Upper lobe of left lung (tissue), 6 donors: ENCODE measurements at places on chromosomes 5 and 9. TPM values are rescaled to one million over a fixed set of nuclear protein-coding genes. Genes with fewer than 3 reads are reported as not detected.
A peak's percentile ranks its signal among the peaks of the same experiment; 100 is the strongest.

GRCh38 chr5:112977440-112977861 is 853 bp downstream of the DCP2 start:
- H3K27me3 ChIP-seq = no peaks in the 10 kb centered on the region
- peak overlapping the region; percentile 97 for H3K27ac ChIP-seq
- no peak for DNase-seq
- peaks cover 27% of the 10 kb centered on the region for H3K4me1 ChIP-seq
- peak overlapping the region; percentile 97 for H3K4me3 ChIP-seq
- no peaks in the 10 kb centered on the region for H3K36me3 ChIP-seq

- no peaks in the 10 kb centered on the region for H3K27me3 ChIP-seq
- no peak for DNase-seq
- no peaks in the 10 kb centered on the region for H3K4me1 ChIP-seq
Observed at GRCh38 chr9:112086627-112087026, 88.5 kb downstream of the SUSD1 start.

DNA sequence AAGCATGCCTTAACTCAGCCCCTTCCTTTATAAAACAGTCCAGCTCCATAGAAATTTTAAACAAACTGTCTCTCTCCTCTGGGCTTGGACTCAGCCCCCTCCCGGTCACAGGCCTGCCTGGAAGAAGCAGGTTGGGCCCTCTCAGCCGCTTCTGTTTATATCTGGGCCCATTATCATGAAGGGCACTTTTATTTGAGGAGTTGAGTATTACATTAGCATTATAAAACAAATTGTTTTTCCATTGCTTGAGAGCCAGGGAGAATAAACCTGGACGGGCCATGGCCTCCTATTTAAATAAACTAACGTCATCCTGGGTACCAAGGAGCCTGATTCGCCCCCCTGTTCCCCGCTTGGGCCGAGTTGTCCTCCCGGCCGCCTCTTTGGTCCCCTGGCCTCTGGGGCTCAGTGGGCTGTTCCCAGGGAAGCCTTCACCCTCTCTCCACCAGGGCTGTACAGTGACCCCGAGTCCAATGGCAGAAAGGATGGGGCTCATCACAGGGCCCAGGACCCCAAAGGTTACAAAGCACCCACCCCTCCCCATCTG is 13.2 kb downstream of the IRX2 start:
- H3K27me3 ChIP-seq = peaks cover 35% of the 10 kb centered on the region
- H3K27ac ChIP-seq = peak overlapping the region; percentile 85
- no peaks in the 10 kb centered on the region for H3K36me3 ChIP-seq
- H3K4me1 ChIP-seq = peaks cover 28% of the 10 kb centered on the region
- peak overlapping the region; percentile 61 for H3K4me3 ChIP-seq

DNA sequence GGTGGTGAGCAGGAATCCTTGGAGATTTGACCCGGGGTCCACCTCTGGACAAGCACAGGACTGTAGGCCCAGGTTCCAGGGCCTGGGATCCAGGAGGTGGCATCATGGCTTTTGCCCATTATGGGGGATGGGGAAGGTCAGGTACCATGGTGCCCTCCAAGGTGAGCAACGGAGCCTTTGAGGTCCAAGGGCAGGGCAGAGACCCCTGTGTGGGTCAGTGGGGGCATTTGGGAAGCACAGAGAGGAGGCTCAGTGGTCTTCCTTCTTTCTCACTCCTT is 117.7 kb downstream of the RXRA start:
- no peaks in the 10 kb centered on the region for H3K36me3 ChIP-seq
- peak overlapping the region; percentile 23 for H3K27ac ChIP-seq
- H3K4me1 ChIP-seq = peaks cover 20% of the 10 kb centered on the region
- DNase-seq = no peak
- H3K4me3 ChIP-seq = no peak overlapping the region

Gene ACSL6
- 0.74 TPM for total RNA-seq
